ENCODE measurements at places on chromosomes 13 and 19.

GRCh38 chr19:33624586-33624985 is 2.8 kb downstream of the CHST8 start:
- no peak for DNase-seq

DNA sequence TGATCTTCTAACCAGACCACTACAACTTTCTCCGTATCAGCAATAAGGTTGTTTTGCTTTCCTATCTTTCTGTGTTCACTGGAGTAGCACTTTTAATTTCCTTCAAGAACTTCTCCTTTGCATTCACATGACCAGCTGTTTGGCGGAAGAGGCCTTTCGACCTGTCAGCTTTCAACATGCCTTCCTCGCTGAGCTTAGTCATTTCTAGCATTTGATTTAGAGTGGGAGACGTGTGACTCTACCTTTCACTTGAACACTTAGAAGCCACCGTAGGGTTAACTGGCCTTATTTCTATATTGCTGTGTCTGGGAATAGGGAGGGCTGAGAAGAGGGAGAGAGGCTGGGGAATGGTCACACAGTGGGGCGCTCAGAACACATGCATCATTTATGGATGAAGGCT is 104.7 kb downstream of the TUBGCP3 start:
- DNase-seq, result no peak

DNA sequence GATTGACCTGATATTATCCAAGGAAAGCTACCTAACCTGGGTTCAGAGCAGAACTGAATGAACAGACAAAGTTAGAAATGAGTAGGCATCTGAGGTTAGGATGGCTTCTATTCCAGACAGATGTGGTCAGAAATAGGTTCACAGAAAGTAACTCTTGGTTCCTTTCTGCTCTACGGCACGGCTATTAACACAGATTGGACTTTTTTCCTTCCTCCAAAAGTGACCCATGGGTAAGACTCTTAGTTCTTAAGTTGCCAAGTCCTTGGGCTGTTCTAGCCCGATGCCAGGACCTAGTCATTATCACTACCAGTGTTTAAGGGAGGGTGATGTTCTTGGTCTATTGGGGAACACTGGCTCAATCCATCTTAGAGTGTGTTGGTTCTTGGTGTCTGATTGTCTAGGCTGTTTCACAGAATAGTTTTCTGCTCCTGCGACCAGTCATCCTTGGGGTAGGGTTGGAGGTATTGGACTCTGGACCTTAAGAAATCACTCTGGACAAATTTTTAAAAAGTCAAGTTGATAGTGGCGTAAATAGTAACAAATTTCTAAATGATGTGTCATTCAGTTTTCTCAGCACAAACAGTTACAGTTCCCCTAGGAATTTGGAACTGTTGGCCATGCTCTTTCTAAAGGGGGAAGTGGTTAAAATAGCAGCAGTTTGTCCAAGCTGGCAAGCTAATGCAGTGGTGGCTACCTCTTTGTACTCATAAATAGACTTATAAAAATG is 60.1 kb upstream of the MYCBP2 start:
- peak; percentile 46 for DNase-seq

- DNase-seq, result no peak
Observed at GRCh38 chr19:24029941-24030636, 56.9 kb upstream of the ZNF254 start.

DNA sequence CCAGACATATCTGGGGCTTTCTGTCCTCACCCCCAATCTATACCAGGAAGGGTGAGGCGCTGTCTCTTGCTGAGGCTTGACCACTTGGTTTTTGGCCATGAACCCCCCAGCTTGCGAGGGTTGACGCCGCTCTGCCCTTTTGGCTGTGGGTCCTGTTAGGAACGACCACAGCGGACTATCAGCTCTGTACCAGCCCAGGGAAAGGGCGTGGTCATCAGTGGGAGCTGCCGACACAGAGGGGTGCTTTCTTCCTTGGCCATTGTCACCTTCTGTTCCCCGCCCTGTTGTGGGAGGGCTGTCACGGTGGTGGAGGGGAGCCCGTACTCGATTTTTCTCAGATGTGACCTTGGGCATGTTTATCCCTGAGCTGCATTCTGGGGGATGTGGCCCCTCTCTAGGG is 5.7 kb downstream of the DCAF15 start:
- no peak for DNase-seq

GRCh38 chr19:3618144-3618810 is 8.3 kb downstream of the CACTIN start:
- DNase-seq, result no peak
